M059J (cell line): ENCODE measurements at places on chromosomes 4 and X.

DNA sequence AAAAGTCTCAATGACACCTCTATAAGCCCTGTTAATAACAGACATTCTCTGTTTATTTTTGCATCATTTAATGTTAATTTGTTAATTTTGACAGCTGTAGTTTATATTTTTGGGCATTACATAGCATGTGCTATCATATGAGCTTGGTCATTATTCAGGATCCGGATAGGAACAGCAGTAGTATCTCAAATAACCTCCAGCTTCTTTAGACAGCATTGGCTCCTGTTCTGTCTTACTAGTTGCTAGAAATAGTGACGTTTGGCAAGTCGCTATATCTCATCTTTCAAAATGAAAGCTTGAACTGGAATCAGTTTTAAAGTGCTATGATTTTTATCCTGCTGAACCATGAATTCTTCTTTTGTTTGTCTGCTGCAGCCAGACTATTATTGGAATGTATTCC, 9.0 kb upstream of the ADGRA3 start:
- DNase-seq, result no peak

DNA sequence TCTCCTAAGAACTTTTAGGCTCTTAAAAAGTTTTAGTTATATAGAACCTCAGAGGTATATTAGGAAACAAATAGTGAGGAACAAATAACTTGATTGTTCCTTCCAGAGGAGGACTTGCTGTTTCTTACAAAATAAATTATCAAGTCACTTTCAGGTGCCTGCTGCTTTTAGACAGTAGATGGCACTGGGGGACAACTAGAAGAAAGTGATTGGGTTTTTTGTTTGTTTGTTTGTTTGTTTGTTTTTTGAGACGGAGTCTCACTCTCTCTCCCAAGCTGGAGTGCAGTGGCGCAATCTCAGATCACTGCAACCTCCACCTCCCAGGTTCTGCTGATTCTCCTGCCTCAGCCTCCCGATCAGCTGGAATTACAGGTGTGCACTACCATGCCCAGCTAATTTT, 35.4 kb upstream of the CDKL5 start:
- DNase-seq, result no peak

GRCh38 chrX:37686369-37686995, 891 bp downstream of the XK start:
- DNase-seq, result no peak

GRCh38 chr4:140839888-140840790, 84.0 kb upstream of the TBC1D9 start:
- DNase-seq, result no peak
